RPMI8226 (cell line): ENCODE measurements at places on chromosomes 3 and 15.

GRCh38 chr3:52132041-52132440, 22.2 kb downstream of the POC1A start:
- DNase-seq, result no peak

DNA sequence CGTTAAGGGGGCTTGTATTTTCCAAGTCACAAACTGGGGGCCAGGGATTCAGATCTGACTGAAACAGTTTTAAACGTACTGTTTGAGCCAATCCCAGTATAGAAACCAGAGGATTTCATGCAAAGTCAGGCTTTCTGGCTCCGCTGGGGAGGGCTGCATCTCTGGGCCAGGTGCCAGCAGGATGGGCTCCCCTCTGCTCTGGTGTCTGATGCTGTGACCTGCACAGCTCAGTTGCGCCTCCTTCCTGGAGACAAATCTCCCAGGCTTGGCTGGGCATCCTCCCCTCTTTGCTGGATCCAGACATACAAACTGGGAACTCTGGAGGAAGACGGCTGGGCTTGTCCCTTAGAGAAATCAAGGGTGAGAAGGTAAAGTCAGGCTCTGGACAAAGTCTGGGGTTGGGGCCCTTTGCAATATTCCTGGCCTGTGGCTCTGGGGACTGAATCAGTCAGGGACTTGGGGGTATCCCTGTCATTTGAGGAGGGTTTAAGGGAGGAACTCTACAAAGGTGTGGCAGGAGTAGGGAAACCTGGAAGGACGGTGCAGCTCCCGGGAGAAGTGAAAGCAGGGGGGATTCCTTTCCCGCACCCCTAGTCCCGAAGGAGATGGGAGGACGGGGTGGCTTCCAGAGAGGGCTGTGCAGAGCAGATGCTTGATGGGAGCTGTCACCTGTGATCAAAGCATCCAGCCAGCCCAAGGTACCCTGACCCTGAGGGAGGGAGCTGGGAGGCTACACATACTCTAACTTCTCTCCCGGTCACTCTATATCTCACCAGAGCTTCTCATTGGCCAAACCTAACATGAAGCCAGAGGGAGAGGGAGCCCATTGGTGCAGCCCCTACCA, 114.8 kb upstream of the ATP2B2 start:
- peak; percentile 59 for DNase-seq

GRCh38 chr15:52529341-52529924, 753 bp upstream of the MYO5A start:
- peak; percentile 76 for DNase-seq

DNA sequence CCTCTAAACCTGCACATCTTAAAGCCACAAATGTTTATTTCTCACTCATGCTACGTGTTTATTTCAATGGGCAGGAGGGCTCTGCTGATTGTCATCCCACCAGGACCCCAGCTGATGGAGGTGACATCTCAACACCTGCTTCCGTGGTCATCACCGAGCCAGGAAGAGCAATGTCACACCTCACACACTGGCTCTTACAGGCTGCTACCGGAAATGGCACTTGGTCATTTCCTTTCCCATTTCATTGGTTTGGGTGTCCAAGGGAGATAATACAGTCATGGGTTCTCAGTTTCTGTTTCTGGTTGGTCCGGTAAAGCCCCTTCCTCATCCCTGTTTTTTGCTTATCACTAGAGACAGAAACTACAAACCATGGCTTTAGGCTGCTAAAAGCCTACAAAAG, 41.9 kb downstream of the ABHD2 start:
- DNase-seq, result no peak

DNA sequence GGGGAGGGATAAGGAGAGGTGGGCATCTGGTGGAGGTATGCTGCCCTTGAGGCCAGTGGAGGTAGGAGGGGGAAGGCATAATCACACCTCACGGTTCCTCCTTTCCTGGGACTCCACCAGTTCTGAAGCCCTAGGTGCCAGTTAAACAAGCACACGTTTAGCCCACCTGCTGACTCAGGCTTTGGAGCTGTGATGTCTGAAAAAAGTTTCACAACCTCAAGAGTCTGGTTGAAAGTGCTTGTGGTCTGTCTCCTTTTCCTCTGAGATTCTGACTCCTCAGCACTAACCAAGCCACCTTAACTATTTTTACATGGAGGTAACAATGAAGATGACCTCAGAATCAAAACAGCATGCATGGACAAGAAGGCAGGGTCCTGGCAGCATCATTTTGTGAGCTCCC, 23.0 kb downstream of the HPS3 start:
- peak; percentile 99 for DNase-seq
